ENCODE measurements at places on chromosomes 7 and 10.
A peak's percentile ranks its signal among the peaks of the same experiment; 100 is the strongest.

DNA sequence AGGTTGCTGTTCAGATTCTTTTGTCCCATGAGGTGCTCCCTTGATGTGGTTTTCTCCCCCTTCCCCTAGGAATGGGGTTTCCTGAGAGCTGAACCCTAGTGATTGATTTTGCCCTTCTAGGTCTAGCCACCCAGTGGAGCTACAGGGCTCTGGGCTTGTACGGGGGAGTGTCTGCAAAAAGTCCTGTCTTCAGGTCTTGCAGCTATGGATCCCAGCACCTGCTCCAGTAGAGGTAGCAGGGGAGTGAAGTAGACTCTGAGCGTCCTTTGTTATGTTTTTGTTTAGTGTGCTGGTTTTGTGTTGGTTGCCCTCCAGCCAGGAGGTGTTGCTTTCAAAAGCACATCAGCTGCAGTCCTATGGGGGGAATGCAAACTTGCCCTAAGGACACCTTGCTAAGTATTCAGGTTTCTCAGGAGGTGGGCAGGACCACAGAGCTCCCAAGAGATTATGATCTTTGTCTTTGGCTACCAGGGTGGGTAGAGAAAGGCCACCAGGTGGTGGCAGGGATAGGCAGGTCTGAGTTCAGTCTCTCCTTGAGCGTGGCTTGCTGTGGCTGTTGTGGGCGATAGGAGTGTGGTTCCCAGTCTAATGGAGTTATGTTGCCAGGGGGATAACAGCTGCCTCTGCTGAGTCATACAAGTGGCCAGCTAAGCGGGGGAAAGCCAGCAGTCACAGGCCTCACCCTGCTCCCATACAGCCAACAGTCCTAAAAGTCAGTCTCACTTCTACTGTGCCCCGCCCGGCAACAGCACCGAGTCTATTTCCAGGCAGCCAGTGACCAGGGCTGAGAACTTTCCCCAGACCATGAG is 92.4 kb upstream of the JCAD start:
- no peak for DNase-seq

DNA sequence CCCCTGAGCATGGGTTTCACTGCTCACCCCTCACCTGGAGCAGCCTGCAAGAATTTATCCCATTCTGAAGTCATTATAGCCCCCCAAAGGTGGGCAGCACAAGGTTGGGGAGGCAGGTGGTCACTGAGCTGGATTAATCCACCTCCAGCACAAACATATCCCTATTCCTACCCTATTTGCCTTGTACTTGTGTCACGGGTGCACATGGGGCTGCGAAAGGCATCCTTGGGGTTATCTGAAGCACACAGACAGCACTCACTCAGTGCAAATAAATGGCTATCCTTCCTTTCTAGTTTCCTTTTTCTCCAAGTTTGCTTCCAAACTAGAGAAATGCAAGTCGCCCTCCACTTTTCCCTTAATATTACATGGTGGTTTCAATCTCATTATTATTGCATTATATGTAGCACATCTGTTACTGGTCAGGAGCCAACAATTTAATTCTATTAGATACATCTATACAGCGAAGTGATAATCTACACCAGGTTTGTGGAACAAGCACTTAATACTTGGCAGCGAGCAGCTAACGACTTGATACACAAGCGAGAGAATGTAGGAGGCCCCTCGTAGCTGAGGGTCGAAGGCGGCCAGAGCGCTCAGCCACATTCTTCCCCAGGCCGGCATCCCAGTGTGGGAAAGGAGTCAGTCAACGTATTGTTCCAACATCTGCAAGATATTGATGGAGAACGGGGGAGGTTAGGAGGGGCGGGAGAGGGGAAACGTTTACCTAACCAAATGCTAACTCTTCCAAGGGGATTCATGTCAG is 121.3 kb upstream of the HABP2 start:
- no peak for DNase-seq

DNA sequence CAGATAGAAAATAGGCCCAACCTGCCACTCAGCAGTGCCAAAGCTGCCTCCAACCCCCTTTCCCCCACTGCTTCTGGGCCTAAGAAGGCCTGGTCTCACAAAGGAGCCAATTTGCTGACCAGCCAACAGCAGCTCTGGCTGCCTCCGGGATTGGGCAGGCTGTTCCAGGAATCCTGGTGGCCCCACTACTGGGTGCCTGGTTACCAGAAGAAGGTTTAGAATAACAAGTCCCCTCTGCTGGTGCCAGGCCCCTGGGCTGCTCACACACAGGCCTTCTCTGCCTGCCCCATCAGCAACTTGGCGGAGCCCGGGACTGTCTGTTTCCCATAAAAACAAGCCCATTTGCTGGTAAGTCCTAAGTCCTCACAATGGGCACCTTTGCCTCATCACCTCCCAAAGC is 1.2 kb downstream of the PHKG1 start:
- DNase-seq, result no peak

GRCh38 chr7:158040199-158040598 is 547.4 kb downstream of the PTPRN2 start:
- no peak for DNase-seq

- no peak for DNase-seq
These were observed 416.5 kb downstream of the MAGI2 start for GRCh38 chr7:79037001-79037400.

- no peak for DNase-seq
These were observed 737.8 kb downstream of the LRMDA start for GRCh38 chr10:76169246-76169645.

- DNase-seq, result no peak
These were observed 17.3 kb downstream of the ZNF775 start for GRCh38 chr7:150396426-150396825.

DNA sequence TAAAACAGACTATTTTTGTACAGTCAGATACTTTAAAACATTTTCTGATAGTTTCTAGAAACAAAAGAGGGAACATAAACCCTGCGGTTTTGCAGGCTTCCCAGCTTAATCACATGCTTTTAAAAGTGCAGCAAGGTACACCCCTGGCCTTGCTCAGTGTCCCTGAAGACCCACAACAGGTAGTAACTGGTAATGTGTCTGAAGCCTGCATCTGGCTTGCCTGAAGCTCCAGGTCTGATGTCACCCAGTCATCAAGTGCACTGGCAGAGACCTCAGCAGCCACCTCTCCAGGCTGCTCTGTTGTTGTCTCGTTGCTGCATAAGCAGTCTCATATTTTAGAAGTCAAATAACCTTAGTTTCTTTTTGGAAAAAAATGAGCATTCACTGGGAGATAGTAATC is 376.1 kb upstream of the MTPN start:
- no peak for DNase-seq

DNA sequence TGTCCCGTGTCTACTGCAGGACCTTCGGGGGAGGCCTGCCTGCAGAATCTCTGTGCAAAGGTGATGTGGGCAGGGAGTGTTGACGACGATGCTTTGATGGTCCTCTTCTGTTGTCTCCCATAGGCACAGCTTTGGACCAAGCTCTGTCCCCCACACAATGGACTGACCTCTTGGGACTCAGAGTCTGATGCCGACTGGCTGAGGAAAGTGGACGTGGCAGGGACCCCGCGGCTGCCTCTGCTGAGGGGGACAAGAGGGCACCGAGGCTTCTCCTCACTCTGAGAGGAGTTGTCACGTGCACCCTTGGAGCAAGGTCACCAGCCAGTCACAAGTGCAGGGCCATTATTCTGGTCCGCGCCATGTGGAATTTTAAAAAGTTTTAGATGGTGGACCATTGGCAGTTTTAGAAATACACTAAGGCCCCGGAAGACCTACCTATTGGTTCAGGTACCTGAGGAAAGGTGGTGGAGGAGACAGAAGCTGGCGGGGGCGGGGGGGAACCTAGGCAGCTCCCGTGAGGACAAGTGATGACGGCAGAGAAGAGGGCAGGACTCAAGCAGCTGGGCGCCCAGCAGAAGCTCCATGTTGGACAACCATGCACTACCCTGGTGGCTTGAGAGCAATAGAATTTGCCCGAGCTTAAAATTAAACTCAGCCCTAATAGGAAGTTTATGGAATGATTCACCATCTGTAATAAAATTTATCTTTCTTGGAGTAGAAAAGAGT is 331.4 kb downstream of the PTPRN2 start:
- no peak for DNase-seq

GRCh38 chr7:43470110-43470509 is 112.8 kb upstream of the STK17A start:
- DNase-seq, result no peak

DNA sequence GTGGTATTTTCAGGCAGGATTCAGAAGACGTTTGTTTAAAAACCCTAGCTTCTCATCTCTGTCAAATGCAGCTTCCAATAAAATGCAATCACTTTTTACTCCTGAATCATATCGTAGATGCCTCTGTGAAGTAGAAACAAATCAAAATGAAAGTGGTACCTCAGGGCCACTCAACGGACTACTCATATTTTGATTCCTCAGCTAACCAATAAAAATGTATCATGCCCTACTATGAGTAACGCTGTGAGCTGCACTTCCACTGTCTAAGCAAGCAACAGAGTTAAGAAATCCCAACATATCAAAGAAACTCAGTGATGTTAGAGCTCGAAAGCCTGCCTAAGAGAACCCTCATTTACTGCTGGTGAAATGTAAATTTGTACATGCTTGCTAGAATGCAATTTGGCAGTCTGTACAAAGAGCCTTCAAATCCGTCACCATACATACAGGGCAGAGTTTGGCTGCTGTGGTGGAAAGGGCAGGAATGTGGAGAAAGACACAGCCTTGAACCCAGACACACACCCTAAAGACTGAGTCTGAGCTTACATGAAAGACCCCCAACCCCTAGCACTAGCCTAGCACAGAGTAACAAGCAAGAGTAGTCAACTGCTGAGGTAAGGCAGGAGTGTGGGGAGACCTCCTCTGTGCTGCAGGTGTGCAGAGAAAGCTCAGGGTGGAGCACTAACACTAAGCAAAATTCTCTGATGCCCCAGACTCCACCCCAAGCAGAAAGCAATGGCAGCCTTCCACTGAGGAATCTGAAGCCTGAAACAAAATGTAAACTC is 151.5 kb downstream of the ANK3 start:
- DNase-seq, result no peak

GRCh38 chr7:139829025-139829774 is at the start of gene TBXAS1:
TBXAS1 (plus strand) TSS chr7:139829264; CDS start chr7:139829391, 127 bp downstream.
- no peak for DNase-seq

DNA sequence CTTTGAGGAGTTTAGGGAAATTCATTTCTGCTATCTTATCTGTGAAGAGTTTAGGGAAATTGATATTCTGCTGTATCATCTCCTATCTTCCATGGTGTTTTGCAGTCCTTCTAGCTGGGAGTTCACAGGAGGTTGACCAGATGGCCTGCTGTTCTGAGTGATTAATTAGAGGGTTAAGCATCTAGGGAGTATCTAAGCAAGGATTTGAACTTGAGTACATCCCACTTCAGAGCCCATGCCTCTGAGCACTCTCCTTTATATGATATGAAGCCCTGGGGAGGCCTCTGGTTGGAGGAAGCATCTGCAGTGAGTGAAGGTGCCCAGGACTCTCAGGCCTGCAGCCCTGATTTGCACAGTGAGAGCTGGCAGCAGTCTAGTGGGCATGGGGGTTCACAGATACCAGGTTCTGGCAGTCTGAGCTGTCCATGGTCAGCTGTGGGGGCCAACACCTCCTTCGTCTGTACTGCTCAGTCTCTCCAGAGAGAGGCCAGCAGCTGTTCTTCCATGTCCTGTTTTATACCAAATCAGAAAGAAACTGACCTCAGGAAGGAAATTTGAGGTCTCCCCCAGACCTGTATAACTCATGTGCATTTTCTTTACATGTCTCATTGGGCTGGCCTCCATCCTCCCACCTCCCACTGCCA is 156.9 kb downstream of the PLCE1 start:
- DNase-seq, result no peak

GRCh38 chr7:32890793-32891042 is 842 bp downstream of the KBTBD2 start:
- no peak for DNase-seq

GRCh38 chr10:30176182-30176581 is 116.8 kb upstream of the JCAD start:
- no peak for DNase-seq

DNA sequence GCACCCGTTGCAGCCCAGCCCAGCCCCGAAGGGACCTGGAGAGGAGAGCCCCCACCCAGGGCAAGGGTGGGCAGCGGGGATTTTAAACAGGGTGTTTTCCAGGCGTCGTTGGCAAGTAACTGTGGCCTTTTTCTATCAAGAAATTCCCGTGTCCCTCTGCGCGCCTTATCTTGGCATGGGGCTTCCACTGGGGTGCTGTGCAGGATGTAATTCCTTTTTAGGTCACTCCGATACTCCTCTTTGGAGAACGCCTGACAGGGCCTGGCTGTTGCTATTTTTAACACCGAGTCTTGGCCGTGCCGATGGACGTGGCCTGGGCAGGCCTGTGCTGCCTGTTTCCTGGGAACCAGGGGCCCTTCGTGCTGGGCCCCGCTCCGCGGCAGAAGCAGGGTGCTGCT is 93.8 kb downstream of the INPP5A start:
- no peak for DNase-seq

DNA sequence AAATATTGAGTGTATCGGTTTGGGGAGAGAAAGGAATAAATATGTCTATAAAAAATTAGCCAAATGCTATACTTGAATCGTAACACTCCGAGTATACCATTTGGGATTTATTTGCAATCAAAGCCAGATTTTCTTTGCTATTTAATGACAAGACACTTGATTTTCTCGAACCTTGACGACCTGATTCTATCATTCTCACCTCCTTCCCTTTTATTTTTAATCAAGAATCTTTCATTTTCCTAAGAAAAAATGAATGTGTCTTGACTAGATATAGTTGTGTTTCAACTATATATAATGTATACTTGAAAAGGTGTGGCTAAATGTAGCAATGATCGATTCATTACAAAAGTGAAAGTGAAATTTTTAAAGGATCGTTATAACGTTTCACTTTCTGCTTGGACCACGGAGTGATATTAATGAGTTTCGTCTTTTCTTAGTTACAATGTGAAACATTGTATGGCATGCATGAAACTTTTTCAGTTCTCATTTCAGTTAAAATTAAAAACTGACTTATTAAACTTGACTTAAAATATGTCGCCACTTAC is 562 bp downstream of the NUB1 start:
- no peak for DNase-seq

GRCh38 chr7:101241015-101241363 is 3.4 kb upstream of the CLDN15 start:
- no peak for DNase-seq

- DNase-seq, result peak; percentile 41
These were observed 71.4 kb downstream of the NEURL1 start for GRCh38 chr10:103564776-103565520.

GRCh38 chr7:85583131-85583953 is 396.5 kb upstream of the SEMA3D start:
- no peak for DNase-seq

- DNase-seq, result no peak
These were observed 549 bp downstream of the GPNMB start for GRCh38 chr7:23247046-23247602.

GRCh38 chr7:28355635-28356319 is 56.5 kb upstream of the CREB5 start:
- DNase-seq, result no peak

- DNase-seq, result no peak
These were observed 132.6 kb downstream of the INSYN2A start for GRCh38 chr10:127063762-127064161.

DNA sequence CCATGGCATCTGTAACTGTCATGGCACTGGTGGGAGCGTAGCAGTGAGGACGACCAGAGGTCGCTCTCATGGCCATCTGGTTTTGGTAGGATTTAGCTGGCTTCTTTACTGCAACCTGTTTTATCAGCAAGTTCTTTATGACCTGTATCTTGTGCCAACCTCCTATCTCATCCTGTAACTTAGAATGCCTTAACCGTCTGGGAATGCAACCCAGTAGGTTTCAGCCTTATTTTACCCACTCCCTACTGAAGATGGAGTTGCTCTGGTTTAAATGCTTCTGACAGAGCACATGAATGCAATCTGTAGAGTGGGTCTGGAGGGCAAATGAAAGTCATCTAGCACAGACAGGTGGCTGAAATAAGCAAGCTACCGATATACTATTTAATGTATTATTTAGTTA is 55.3 kb upstream of the OPN4 start:
- DNase-seq, result no peak

Data from activated naive CD8-positive, alpha-beta T cell treated with anti-CD3 and anti-CD28 coated beads for 36 hours (primary cell).